ENCODE measurements at places on chromosomes 5 and 9.
A peak's percentile ranks its signal among the peaks of the same experiment; 100 is the strongest.

- peak; percentile 36 for DNase-seq
These were observed 6.6 kb upstream of the FAM151B start for GRCh38 chr5:80481019-80481893.

DNA sequence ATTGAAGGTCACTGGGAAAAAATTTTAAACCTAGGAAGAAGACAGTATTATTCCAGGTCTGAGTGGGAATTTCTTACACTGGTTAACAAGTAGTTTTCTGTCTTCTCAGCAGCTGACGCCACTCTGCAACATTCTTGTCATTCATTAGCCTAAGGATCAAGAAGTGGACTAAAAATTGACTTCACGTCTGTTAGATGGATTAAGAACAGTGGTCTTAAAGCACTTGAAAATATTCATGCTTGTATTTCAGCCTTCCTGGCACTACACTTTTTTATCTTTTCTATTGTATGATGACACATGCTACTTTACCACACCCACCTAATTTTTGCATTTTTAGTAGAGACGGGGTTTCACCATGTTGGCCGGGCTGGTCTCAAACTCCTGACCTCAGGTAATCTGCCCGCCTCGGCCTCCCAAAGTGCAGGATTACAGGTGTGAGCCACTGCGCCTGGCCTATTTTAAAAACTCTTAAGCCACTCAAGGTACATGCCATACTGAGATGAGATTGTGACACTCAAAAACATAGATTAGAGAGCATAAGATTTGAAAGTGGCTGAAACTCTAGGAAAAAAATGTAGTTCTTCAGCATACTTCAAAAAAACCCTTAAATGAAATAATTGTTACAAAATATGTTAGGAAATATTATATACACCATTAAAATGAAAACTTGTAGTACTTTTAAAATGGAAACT, 8.4 kb downstream of the MATR3 start:
- DNase-seq: no peak

- DNase-seq: no peak
These were observed 116.4 kb downstream of the ZCCHC7 start for GRCh38 chr9:37236822-37237221.

DNA sequence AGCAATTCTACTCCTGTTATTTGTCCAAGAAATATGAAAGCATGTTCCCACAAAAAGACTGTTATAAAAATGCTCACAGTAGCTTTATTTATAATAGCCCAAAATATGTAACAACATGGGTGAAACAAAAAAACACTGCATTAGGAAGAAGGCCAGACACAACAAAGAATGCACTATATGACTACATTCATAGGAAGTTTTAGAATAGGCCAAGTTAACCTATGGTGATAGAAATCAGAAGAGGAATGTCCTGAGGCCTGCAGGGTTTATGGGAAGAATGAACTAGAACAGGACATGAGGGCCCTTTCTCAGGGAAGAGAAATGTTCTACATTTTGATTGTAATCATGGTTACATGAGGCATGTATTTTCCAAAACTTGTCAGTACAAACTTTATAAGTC, 24.7 kb upstream of the TAS2R1 start:
- DNase-seq: no peak

DNA sequence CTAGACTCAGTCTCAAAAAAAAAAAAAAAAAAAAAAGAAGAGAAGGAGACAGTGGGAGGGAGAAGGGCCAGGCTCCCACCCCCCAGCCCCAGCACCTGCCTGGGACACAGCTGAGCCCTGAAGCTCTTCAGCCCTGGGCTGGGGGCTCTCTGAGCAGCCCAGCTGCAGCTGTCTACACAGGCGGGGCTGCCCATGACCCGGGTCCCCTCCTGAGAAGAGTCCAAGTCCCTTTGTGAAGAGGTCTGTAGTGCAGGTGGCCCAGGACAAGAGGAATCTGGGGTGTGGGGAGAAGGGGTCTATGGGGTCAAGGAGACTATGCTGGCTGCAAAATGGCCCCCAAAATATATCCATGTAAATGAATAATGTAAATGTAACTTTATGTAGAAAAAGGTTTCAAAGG, 6.7 kb upstream of the LCN2 start:
- no peak for DNase-seq

GRCh38 chr5:179747811-179748210, 15.2 kb downstream of the MAML1 start:
- no peak for DNase-seq

DNA sequence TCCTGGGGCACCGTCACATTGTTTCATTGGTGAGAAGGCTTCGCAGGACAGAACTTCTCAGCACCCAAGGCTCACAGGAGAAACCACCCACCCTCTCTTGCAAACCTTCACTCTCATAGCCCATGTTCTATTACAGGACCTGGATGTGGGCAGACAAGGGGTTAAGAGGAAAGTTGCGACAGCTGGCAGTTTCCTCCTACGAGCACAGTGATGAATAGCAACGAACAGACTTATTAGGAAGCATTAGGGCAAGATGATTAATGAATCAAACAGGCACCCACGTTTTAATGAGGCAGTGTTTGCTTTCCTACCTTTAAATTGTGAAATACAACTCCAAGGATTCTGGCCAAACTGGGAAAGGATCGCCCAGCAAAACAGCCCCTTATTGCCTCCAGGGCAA, 339.3 kb downstream of the DRD1 start:
- no peak for DNase-seq

DNA sequence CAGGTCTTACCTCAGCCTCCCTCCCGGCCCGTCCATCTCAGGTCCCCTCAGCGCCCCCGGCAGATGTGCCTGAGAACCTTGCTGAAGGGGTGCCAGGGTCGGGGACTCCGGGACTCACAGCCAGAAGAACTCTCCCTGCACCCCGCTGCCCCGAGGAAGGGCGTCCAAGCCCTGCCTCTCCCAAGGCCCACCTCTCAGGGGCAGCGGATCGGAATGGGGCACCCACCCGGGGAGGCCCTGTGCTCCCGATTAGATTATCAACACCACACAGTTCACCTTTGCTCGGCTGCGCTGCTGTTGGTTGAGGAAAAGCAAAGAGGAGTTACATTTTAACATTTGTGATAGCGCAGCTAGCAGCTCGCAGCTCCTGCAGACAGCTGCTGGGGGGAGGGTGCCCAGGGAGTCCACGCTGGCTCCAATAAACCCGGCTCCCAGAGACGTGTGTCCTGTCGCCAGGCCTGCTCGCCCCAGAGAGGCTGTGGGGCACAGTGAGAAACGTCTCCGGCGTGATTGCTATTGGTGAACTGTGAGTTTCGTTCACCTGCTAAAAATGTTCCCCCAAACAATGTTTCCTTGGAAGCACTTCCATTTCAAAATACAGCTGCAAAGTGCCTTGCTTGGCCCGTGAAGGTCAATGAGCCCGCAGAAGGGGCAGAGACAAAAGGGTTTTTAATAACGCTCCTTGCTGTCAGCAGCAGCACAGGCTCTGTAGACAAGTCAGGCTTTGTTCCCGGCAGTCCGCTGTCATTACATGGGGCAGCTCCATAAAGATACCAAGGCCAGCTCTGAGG, 18.6 kb upstream of the SLC6A19 start:
- no peak for DNase-seq

DNA sequence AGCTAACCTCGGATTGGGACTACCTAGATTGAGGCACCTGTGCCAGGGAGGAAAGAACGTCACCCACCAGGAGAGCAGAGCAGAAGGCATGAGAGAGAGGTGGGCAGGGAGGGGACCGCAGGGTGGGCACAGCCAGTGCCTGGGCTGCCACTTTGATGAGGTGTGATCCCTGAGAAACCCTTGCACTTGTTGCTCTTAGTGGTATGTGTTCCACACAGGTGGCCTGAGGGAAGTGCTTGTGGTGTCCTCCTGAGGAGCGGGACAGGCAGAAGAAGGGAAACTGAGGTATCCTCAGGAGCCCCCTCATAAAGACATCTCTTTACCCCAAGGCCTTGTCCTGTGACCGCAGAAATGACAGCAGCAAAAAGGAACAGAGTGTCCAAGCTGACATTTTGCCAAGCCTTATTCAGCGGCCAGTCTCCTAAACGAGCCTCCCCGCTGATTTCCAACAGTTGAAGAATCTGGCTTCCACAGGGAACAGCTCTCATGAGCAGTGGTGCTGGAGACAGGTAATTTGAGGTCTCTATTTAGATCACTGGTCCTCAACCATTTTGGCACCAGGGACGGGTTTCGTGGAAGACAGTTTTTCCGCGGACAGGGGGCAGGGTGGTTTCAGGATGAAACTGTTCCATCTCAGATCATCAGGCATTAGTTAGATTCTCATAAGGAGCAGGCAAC, 82.4 kb downstream of the FOXD1 start:
- DNase-seq: no peak

DNA sequence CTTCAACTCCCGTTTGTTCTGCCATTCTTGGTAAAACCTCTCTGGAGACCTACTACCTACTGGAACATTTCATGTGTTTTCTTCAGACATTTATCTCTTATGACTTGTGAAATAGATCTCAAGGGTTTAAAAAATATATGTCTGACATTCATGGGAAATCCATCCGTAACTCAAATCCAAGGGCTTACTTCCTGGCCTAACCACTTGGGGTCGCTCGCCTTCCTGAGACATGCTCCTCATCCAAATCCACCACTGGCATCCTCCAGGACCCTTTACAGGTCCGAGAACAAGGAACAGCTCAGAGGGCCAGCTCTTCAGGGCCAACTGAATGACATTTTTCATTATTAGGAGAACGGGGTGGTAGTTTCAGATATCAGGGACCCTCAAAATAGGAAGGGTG, 235.1 kb upstream of the TUT7 start:
- no peak for DNase-seq

DNA sequence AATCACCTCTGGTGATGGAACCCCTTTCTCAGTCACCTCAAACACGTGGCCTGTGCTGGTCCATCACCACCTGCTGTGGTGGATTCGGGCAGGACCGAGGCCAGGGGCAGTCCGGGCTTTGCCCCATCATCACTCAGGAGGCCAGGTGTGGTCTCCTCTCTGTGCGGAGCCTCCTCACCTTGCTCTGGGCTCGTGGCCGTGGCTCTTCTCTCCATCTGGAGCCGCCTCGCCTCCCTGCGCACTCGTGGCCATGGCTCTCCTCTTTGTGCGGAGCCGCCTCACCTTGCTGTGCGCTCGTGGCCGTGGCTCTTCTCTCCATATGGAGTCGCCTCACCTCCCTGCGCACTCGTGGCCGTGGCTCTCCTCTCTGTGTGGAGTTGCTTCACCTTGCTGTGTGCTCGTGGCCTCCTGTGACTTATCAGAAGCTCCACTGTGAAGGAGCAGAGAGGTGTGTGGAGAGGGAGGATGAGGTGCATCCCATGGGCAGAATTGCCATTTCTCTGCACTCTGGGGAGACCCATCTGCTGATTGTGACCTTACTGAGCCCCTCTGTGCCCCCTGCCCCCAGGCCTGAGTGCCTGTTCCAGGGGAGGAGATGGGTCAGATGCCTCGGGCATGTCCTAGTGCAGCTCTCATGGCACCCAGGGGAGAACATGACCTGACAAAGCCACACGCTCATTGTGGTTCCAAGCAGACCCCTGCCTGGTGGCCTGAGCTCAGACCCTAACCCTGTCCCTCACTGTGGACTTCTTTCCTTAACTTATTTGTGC, 276.6 kb upstream of the IRX2 start:
- no peak for DNase-seq

GRCh38 chr5:57094753-57095683, 78.8 kb upstream of the GPBP1 start:
- DNase-seq: no peak

DNA sequence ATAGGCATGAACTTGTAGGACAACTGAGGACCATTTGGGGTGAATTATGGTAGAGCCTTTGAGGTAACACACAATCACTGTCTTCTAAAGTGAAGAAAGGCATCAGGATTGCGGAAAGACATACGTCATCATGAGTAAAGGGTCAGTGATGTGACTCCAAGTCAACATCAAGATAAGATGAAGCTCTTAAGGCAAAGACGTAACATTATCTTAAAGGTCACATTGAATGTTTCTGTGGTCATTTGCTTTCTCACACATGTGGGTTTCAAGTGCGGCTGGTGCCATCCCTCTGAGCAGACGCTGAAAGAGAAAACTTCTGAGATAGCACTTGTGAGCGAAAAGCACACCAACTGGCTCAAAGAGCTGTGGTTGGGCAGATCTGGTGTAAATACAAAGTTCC, 63.3 kb upstream of the GRAMD2B start:
- no peak for DNase-seq

DNA sequence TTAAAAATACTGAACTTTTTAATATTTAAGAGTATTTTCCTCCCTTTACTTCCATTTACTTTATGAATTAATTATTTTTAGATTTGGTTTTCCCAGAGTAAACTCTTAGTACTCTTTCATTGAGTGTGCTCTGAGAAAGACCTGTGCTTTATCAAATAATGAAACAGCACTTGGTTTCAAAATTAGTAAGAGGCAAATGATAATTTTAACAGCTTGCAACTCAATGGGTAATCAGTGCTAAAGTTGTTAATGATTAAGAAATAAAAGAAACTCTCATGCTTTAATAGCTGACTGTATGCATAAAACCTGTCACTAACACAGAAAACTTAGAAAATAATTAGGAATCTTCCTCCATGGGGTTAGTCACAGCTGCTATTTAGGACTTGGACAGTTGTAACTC, 244.4 kb downstream of the RFX3 start:
- no peak for DNase-seq

DNA sequence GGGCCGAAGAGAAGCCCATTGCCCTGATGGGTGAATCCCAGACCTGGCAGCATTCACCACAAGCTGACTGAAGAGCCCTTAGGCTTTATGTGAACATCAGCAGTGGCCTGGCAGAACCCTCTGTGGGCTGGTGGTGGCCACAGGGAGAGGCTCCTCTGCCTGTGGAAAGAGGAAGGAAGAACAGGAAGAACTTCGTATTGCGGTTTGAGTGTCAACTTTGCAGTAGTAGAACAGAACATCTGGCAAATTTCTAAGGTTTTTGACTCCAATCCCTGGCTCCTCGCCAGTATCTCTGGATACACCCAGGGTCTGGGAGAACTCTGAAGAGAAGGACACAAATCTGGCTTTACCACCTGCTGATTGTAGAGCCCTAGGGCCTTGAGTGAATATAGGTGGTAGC, 356.4 kb upstream of the GRAMD2B start:
- no peak for DNase-seq

DNA sequence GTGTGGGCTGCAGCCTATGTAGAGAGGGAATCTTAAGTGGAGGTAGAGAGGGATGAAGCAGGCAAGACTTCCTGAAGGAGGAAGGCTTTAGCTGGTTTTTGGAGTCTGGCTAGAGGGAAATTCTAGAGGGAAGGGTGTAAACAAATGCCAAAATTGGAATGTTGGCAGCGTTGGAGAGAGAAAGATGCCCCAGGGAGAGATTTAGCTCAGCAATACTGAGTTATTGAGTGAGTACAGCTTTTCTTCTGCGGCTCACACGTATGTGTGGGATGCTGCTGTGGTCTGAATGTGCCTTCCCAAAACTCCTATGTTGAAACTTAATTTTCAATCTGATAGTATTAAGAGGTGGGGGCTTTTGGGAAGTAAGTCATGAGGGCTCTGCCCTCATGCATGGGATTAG, 24.5 kb upstream of the GLRA1 start:
- DNase-seq: no peak

Data from AG09319 (cell line).